ENCODE measurements at places on chromosomes 4 and X. TPM values are rescaled to one million over a fixed set of nuclear protein-coding genes. Genes with fewer than 3 reads are reported as not detected.

- no peak overlapping the region for H3K27ac ChIP-seq
- DNase-seq, result peak; percentile 95
- H3K4me3 ChIP-seq, result no peak overlapping the region
- no peaks in the 10 kb centered on the region for H3K27me3 ChIP-seq
- no peaks in the 10 kb centered on the region for H3K36me3 ChIP-seq
- peaks cover 2% of the 10 kb centered on the region for H3K4me1 ChIP-seq
These were observed 54.6 kb upstream of the HHIP start for GRCh38 chr4:144591401-144591800.

GRCh38 chr4:98467627-98468072, 190.8 kb downstream of the TSPAN5 start:
- peaks cover 8% of the 10 kb centered on the region for H3K4me1 ChIP-seq
- peak; percentile 91 for DNase-seq
- peak overlapping the region; percentile 25 for H3K4me3 ChIP-seq
- H3K27ac ChIP-seq, result peak overlapping the region; percentile 49

GRCh38 chr4:153535772-153536513, 69.8 kb downstream of the TMEM131L start:
- H3K36me3 ChIP-seq, result no peaks in the 10 kb centered on the region
- no peak for DNase-seq
- no peak overlapping the region for H3K27ac ChIP-seq

DNA sequence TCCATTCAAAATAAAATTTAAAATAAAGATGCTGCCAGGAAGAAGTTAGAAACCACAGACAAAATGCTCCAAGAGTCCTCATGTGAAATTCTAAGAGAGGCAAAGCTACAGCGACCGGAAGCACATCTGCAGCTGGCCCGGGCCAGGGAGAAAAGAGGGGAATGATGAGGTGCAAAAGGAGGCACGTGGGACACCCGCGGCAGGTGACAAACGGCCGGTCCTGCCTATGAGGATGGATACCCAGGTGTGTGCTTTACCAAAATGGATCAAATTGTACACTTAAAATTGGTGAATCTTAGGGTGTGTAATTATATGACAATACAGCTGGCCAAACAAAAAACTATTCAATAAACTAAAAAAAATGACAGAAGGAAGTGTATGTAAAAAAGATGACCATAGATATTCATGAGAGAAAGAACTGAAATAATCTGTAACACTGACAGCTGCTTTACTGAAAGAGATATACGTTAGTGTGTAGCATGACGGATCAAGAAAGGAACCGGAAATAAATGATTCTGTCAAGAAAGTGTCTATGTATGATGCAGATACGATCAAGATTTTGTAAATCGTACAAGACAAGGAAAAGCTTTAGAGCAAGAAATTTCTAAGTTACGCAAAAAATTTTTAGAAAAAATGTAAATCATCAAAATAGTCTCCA, 29.5 kb downstream of the PPP2R3B start:
- DNase-seq, result no peak
- no peak overlapping the region for H3K4me3 ChIP-seq
- no peaks in the 10 kb centered on the region for H3K27me3 ChIP-seq
- H3K36me3 ChIP-seq, result no peaks in the 10 kb centered on the region
- no peak overlapping the region for H3K27ac ChIP-seq

GRCh38 chr4:85028910-85029309, 62.4 kb upstream of the WDFY3 start:
- no peaks in the 10 kb centered on the region for H3K36me3 ChIP-seq
- DNase-seq, result peak; percentile 58
- H3K4me1 ChIP-seq, result no peaks in the 10 kb centered on the region

DNA sequence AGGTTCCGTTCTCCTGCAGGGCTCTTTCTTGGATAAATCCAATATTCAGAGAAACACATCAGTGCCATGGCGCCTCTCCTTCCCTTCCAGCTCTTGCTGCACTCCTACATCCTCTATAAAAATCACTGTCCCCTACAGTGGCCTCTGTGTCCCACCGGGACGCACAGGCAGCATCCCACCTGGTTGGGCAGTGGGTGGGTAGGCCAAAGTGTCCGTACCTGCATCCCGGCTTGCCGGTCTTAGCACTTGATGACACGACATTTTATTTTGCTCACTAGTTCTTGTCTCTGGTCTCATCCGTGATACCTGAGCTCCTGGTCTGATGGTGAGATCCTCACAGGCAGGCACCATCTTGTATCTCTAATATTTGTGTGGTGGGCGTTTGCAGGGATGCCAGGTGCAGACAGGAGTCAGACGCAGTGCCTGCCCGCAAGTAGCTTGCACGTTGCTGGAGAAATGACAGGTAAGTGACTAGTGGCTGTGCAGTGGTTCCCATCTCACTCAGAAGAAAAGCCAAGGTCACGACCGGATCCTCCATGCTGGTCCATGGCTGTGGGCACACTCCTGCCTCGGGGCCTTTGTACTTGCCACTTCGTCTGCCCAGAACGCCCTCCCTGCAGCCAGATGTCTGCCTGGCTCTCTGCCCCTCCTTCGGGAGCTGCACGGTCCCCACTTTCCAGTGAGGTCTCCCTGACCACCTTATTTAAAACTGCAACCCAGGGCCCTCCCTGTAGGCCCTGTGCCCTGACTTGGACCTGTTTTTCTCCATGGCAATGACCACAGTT, 109.7 kb downstream of the SORCS2 start:
- H3K27ac ChIP-seq, result no peak overlapping the region
- no peaks in the 10 kb centered on the region for H3K4me1 ChIP-seq
- no peak for DNase-seq
- H3K4me3 ChIP-seq, result no peak overlapping the region
- peaks cover 4% of the 10 kb centered on the region for H3K27me3 ChIP-seq
- no peaks in the 10 kb centered on the region for H3K36me3 ChIP-seq

MSMO1 gene
- total RNA-seq, result 743 TPM

PLK4 gene
- total RNA-seq, result 1.3 TPM
